Caudate nucleus (tissue), 63 donors: ENCODE measurements at places on chromosomes 5 and 9.

DNA sequence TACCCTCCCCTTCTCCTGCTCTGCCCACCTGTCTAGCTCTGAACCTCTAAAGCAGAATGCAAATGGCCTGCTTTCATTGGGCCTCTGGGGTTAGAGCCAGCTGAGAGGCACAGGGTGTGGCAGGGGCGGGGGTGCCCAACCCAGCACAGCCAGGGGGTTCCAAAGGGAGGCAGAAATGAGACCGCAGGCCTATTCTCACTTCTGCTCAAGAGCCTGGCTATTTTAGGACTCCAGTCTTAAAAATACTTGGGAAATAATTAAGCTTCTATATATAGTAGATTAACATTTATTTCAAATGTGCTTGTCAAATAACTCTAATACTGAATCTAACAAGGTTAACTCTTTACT, 5.7 kb downstream of the QSOX2 start:
- no peak for DNase-seq

GRCh38 chr5:157303667-157304327, 37.9 kb downstream of the CYFIP2 start:
- DNase-seq = no peak

DNA sequence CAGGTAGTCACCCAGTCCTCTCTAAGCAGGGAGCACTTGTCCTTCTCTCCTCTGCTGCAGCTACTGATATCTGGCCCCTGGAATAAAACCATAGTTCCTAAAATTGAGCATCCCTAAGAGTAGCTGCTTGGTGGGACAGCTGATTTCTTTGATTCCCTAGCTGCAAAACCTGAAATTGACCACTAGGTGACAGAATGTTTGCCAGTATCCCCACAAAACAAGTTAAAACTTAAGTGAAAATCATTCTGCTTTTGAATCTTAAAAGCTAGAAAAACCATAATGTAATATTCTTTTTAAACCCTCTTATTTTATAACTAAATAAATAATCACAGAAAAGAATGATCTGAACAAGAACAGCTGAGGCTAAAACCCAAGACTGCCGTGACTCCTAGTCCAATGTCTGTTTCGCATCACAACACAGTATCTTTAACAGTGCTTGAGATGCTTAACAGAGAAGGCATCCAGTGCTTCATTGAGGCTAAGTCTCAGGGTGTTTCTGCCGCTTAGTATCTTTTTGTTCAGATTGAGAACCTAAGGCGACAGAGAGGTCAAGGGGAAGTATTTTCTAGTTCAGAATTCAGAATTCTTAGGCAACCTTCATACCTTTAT, 24.4 kb upstream of the TAL2 start:
- no peak for DNase-seq

GRCh38 chr5:4232084-4232483, 636.5 kb downstream of the IRX1 start:
- no peak for DNase-seq

GRCh38 chr5:36492984-36493654, 113.3 kb upstream of the SLC1A3 start:
- DNase-seq = no peak
